ENCODE measurements at places on chromosomes 12 and 14.

DNA sequence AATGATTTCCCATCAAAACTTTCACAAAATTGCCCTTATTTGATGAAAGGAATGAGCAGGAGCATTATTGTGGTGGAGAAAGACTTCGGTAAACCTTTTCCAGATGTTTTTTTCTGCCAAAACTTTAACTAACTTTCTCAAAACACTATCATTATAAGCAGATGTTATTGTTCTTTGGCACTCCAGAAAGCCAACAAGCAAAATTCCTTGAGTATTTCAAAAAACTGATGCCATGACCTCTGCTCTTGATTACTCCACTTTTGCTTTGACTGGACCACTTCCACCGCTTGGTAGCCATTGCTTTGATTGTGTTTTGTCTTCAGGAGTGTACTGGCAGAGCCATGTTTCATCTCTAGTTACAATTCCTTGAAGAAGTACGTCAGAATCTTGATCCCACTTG lies 29.7 kb upstream of the RAB21 start:
- DNase-seq = no peak

DNA sequence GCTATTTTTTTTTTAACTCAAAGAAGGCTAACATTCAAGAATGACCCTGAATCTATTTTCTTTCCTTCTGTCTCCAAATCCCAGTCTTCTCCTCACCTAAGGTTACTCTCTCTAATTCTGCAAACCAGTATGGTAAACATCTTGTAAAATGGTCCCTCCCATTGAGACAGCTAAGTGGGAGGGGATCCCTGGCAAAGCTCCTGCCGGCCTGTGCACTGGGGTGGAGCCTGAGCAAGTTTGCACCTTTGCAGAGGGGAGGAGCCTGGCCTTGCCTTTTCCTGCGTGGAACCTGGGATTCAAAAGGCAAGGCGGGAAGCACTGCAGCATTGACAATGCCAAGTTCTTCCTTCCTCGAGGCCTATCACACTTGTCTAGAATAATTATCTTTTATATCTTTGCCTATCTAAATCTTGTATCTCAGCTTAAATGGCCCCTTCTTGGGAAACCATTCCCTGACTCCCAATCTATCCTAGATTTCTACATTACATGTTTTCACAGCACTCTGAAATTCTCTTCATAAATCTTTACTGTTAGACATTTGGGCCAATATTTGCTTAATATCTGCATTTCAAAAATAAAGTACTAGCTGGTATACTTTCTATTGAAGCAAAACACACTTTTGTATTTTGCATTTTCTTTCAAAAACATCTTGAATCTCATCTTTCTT lies 83.0 kb downstream of the EPS8 start:
- DNase-seq = no peak

DNA sequence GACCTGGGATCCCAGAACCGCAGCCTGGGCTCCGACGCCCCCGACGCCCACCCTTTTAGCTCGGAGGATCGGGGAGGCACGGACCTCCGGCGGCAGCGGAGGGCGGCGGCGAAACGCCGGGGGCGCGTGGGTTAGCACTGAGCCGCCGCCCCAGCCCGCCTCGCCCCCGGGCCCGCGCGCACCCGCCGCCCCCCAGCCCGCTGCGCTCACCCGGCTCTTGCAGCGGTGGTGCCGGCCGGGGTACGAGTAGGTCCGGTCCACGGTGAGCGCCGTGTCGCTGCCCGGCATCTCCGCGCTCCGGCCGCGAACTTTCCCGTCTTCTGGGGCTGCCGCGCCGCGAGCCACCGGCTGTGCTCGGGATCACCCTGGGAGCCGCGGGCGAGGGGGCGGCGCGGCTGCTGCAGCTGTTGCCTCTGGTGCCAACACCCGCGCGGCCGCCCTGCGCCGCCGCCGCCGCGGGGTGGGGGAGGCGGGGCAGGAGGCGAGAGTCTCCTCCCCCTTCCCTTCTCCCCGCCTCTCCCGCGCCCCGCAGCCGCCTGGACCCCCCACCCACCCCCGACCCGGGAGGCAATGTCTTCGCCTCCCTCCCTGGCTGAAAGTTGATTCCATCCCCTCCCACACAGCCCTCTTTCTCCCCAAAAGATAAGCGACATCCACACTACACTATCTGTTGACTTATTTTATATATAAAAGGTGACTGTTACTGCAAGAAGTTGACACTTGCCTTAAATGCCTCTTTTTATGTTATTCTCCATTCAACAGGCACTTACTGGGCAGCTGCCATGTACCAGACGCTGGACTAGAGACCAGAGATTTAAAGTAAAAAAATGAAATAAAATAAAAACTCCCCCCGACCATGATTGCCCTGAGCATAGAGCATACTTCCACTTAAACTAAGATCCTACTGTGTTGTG lies at the start of gene TMCC3:
Gene TMCC3 (minus strand): TSS at position 415 of the 914 bp plus-strand sequence. CDS start 127 bp downstream, at position 288.
- DNase-seq = no peak

- no peak for DNase-seq
Measured at GRCh38 chr12:119687406-119687805, 19.5 kb downstream of the PRKAB1 start.

DNA sequence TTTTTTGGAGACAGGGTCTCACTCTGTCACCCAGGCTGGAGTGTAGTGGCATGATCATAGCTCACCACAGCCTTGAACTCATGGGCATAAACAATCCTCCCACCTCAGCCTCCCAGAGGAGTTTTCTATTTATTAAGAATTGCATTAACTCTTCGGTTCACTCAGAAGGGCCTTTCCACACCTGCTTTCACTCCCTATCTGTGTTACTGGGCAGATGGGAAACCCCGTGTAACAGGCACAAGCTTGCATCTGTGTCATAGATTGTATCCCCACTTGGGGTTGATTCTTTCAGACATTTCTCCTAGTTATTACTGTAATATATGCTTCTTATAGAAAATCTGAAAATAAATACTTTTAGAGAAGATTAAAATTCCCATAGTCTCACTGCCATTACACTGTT lies 38.7 kb downstream of the STX2 start:
- DNase-seq = no peak

DNA sequence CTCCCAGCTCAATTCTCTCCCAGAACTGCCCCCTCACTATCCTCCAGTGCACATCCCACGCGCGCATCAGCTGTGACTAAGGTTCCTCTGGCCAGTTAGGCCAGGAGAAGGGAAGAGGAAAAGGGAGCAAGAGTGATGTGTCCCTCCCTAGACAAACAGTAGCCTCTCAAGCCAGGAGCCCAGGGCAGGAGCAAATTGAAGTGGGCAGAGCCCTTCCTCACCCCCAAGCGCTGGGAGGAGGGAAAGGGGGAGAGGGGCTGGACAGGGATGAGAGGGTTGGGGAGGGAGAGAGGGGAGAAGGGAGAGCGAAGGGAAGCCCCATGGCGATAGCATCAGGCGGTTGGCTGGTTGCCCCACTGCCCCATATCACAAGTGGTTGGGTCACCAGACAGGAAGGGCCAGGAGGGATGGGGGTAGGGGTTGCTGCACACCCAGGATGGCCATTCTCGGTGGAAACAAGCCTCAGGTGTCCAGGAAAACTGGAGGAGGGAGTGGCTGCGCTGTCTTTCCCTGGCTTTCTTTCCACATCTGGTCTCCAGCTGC lies 1.1 kb downstream of the CD63 start:
- no peak for DNase-seq

DNA sequence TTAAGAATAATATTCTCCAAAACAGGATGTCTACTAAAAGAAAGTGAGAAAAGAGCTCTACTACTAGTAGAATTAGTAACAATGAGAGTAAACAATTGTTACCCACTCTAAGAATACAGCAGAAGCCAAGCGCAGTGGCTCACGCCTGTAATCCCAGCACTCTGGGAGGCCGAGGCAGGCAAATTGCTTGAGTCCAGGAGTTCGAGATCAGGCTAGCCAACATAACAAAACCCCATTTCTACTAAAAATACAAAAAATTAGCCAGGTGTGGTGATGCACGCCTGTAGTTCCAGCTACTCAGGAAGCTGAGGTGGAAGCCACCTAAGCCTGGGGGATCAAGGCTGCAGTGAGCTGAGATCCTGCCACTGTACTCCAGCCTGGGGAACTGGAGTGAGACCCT lies 4.7 kb downstream of the DNAJC14 start:
- no peak for DNase-seq

DNA sequence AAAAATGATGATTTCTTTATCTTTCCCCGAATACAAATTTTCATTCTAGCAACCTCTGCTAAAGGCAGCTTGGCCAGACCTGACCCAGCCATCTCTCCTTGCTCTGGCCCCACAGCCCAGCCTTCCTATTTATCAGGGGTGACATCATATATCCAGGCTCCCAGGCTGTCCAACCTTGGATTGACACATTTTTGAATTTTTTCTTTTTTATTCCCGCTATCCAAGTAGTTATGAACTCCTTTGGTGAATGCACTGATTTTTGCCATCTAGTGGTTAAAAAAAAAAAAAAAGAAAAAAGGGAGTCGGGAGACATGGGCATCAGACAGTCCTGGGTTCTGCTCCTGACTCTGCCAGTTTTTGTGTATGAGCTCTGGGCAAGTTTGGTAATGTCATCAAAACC lies 120.5 kb downstream of the PTPN11 start:
- DNase-seq = no peak

DNA sequence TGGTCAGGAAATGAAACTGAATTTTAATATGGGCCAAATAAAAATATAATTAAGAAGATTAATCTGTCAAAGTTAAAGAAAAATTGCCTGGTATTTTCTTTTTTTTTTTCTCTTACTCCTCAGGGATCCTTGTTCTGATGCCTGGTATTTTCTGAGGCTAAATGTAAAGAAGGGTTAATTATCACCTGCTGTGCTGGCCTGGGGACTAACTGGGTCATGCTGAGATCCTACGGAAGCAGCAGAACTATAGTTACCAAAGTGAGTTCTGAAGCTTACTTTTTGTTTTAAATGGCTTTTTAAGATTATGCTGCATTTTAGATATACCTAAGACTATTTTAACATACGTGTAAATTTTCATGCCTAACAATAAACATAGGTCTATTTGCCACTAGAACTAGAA lies 23.3 kb downstream of the ZC2HC1C start:
- DNase-seq = no peak

DNA sequence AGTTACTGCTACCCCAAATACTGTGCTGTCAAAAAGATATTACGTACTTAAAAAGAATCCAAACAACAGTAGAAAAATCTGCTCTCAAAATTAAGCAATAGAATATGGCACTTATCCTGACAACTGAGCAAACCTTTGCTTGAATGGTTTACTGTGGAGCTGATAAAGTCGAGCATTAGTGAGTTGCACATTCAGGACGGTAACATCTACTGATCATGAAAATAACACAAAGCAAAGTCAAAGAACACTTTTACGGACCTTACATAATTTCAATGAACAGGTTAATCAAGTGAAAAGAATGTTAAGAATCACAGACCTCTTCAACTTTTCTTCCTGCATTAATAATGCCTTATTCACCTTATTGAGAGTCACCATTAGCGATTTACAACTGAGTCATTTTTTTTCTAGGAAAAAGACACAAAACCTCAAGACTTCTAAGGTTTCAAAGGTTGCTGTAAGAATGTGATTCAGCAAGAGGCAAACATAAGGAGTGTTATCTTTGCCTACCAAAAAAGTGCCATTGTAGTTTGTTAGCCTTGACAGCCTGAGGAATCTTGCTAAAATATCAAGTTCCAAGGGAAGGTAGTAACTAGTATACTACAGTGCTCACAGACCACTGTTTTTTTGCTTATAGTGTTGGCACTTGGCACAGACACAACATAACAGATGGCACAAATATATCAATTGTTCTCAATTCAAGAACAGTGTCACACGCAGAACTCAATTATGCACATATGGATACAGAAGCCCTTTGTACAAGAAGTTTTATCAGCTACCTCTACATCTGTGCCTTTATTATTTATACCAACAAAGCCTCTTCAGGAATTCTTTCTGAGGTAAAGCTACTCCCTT lies 334.2 kb upstream of the RPL10L start:
- DNase-seq = no peak

GRCh38 chr14:90616313-90616712 lies 199.9 kb downstream of the TTC7B start:
- DNase-seq = no peak

DNA sequence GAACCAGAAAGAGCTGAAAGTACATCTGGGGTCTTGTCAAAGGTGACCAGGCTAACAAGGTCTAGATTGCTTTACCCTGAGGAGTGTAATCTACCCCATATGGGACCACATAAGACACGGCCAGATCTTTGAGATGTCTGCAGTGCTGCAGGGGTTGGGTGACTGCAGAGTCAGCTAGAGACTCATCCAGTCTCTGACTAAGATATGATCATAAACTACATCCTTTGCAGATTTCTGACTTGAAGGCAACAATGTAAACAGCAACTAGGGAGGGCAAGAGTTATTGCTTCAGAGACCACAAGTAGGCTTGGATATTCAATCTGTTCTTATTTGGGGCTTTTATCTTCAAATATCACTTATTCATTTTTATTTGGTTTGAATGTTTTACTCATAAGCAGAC lies 1080.5 kb upstream of the FOXG1 start:
- DNase-seq = no peak

DNA sequence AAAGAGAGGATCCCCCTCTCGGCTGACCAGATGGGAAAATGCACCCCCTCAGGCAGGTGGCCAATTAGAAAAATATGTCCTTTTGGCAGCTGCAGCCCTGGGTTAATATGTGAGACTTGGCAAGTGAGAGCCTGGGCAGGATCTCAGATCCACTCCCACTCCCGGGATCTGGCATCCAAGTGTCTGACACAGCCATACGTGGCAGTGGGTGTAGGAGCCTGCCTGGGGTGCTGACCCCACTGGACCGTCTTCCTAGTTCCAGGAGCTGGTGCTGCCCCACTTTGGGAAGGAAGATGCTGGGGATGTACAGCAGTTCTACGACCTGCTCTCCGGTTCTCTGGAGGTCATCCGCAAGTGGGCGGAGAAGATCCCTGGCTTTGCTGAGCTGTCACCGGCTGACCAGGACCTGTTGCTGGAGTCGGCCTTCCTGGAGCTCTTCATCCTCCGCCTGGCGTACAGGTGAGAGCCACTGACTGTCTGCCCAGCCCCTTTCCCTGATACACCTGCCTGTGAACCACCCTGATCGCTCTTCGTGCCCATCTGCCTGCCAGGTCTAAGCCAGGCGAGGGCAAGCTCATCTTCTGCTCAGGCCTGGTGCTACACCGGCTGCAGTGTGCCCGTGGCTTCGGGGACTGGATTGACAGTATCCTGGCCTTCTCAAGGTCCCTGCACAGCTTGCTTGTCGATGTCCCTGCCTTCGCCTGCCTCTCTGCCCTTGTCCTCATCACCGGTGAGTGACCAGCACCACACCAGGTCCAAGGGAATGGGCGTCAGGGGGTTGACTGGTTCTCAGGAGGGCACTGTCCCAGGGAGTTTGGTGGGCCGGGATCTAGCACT lies 5.8 kb downstream of the NR4A1 start:
- no peak for DNase-seq

- no peak for DNase-seq
Measured at GRCh38 chr14:102512793-102513300, 3.3 kb upstream of the ANKRD9 start.

GRCh38 chr12:63909746-63910145 lies 65.2 kb downstream of the SRGAP1 start:
- no peak for DNase-seq

- no peak for DNase-seq
Measured at GRCh38 chr12:124866883-124867400, 3.3 kb upstream of the SCARB1 start.

DNA sequence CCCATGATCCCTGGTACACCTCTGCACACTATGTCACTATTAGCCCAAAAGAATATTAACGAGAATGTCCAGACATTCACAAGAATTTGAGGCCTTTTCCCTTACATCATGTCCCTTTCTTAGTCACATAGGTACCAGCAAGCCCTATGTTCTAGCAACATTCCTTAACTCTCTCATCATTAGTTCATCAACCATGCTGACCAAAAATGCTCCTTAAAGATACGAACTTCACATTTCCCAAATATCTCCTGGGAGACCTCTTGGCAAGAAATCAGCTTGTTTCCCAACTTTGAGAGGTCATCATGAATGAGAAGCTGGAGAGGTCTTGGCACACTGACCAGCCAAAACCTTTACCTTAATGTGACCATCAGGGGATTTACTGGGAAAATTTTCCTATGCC lies 4.6 kb downstream of the SALL2 start:
- no peak for DNase-seq

Measured in activated CD4-positive, CD25-positive, alpha-beta regulatory T cell (primary cell).